ENCODE measurements at places on chromosomes 4 and X.

DNA sequence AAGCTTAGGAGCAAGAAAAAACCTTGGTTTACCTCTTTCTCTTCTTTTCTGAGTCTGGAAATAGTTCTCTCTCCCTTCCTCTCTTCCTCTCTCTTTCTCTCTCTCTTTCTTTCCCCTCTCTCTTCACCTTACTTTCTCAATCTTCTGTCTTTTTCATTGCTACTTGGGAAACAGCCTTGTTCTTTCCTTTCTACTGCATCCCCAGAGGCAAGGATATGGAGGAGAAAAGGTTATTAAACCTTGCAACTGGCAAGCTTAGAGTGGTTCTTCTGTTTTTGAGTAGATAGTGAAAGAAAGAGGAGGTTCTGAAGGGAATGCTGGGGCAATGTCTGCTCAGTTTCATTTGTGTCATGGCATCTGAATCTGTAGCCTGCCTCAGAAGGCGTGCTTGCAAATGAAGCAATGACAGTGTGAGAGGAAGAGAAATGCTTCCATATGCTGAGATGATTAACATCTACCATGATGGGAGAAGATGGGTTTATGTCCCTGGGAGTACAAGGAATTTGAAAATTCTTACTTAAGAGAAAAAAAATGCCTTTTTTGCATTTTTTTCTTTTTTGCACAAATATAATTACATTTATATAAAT lies 190.6 kb downstream of the CEP135 start:
- DNase-seq, result no peak

GRCh38 chr4:101938836-101939235 lies 148.3 kb downstream of the BANK1 start:
- no peak for DNase-seq

DNA sequence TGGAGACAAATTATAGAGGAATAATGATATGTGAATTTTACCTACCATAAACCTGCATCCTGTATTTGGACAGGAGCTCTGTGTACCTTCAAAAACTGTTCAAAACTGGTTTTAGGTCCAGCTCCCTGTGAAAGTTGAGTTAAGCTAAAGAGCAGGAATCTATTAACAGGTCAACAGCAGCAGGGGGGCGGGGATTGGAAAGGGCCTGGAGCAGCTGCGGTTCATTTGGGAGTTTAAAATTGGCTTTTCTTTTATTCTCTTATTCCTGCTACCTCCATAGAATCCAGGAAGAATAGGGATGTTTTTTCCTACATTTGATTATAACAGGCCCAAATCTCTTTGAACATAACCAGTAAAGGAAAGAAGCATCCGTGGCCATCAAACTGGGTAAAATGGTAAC lies 23.8 kb downstream of the SHROOM3 start:
- no peak for DNase-seq

GRCh38 chrX:105564501-105564900 lies 257.8 kb upstream of the NRK start:
- no peak for DNase-seq

DNA sequence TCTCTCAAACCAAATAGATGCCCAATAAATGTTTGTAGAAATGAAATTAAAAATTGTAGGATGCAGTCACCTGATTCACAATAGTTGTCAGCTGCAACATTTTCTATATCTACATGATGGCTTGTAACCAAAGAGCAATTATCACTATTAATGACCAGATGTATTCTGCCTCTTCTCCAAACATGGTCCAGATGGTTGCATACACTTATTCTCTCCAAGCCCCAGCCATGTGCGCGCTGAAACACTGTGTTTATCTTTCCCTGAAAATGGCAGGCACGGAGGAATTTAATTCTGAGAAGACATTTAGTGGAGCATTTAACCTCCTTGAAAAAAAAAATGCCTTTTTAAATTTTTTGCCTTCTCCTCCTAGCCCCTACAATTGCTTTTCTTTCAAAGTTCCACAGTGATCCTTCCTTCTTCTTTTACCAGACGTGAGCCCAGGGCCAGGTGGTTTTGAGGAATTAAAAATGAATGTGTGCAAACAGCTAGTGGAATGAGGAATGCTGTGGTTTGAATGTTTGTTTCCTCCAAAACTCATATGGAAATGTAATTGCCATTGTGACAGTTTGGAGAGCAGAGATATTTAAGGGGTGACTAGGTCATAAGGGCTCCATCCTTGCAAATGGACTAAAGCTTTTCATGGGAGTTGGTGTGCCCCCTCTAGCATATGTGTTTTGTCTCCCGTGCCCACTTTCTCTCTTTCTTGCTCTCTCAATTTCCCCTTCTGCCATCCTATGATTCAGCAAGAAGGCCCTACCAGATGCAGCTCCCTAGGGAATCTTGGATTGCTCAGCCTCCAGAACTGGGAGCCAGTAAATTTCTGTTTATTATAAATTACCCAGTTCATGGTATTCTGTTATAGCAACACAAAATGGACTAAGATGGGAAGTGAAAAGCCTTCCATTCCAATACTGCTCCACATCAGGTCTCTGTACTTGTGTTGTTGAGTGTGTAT lies 136.0 kb downstream of the GABRB1 start:
- no peak for DNase-seq

GRCh38 chr4:56051029-56051709 lies 102.4 kb downstream of the CEP135 start:
- DNase-seq, result no peak

- no peak for DNase-seq
Measured at GRCh38 chr4:189117426-189117825, 823.2 kb upstream of the FRG1 start.

GRCh38 chr4:152690706-152691651 lies 11.2 kb upstream of the TMEM154 start:
- no peak for DNase-seq

GRCh38 chr4:150237110-150237872 lies 159.0 kb downstream of the DCLK2 start:
- no peak for DNase-seq

- DNase-seq, result no peak
Measured at GRCh38 chrX:71636438-71637252, 18.3 kb upstream of the CXCR3 start.

DNA sequence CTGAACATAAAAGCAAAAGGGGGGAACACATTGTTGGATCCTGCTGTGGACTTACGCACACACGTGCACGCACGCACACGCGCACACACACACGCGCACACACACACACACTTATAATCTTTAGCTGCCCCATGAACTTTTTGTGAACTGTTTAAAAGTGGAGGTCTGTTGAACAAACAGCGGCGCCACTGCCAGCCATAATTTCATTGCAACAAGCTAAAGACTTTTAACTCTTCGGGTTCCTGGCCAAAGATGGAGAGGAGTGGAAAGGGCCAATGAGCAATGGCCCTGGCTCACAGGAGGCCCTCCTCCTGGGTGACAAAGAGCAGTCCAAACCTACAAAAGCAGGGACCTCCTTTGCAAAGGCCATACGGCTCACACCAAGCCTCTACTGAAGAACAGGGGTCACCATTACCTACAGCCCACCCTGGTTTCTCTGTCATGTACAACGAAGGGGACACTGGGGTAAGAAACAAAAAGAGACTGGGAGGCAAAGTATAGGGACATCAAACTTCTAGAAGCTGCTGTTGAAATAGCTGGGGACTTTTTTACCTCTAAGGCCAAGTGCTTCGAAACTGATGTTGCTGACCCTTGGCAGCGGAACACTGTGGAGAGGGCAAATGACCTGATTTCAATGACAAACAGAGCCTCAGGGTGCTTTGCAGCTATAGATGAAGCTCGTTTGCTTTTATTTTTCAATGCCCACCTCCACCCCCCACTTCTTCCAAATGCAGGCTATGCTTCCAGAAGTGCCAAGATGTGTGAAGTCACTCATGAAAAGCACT lies 16.7 kb downstream of the BCOR start:
- DNase-seq, result no peak

- no peak for DNase-seq
Measured at GRCh38 chr4:166724369-166724768, 509.9 kb downstream of the SPOCK3 start.

- no peak for DNase-seq
Measured at GRCh38 chr4:121900132-121900983, 30.1 kb upstream of the BBS7 start.

DNA sequence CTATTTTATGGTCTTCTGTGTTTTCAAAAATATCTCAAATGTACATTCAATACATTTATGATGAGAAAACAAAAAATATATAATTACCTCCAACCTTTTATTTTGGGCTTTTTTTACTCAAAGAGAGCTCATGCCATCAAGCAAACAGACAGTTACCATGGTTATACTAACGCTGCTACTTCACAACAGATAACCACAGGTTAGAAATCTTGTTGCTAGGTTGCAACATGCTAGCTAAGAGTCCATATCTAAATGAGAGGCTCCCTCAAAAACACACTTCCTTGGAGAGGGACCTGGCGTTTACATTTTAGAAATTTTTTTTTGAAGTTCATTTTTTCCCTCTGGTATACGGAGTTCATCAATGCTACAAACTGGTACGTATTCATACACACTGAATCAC lies 44.3 kb downstream of the TBC1D9 start:
- no peak for DNase-seq

DNA sequence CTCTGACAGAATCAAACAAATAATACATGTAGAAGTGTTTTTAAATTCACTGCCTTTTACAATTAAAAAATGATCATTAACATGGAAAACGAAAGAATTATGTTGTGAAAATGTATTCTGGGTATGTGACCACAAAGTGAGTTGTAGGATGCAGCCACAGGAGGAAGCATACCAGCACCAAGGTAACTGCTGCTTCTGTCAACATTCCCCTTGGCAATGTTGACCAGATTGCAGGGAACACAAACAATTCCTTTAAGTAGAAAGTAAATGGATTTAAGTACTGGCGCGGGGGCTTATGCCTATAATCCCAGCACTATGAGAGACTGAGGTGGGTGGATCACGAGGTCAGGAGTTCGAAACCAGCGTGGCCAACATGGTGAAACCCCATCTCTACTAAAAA lies 1877.9 kb upstream of the PCDH7 start:
- DNase-seq, result no peak

DNA sequence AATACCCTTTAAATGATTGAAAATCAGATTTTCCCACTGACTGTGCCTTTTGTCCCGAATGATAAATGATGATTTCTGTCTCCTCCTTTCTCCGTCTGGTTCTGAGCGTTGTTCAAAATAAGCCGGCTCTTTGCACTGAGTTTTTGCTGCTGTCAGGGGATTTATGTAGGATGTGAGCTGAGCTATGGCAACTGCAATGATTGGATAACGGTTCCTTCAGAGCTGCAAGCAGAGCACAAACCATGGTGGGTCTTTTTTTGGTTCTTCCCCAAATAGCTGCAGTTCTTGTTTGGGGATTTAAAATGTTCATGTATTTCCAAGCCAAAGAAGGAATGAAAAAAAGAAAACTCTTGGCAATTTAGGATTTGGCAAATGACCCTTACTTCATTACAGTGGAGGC lies 124.5 kb upstream of the CASK start:
- DNase-seq, result no peak

- no peak for DNase-seq
Measured at GRCh38 chrX:13852001-13852695, 35.3 kb upstream of the GPM6B start.

DNA sequence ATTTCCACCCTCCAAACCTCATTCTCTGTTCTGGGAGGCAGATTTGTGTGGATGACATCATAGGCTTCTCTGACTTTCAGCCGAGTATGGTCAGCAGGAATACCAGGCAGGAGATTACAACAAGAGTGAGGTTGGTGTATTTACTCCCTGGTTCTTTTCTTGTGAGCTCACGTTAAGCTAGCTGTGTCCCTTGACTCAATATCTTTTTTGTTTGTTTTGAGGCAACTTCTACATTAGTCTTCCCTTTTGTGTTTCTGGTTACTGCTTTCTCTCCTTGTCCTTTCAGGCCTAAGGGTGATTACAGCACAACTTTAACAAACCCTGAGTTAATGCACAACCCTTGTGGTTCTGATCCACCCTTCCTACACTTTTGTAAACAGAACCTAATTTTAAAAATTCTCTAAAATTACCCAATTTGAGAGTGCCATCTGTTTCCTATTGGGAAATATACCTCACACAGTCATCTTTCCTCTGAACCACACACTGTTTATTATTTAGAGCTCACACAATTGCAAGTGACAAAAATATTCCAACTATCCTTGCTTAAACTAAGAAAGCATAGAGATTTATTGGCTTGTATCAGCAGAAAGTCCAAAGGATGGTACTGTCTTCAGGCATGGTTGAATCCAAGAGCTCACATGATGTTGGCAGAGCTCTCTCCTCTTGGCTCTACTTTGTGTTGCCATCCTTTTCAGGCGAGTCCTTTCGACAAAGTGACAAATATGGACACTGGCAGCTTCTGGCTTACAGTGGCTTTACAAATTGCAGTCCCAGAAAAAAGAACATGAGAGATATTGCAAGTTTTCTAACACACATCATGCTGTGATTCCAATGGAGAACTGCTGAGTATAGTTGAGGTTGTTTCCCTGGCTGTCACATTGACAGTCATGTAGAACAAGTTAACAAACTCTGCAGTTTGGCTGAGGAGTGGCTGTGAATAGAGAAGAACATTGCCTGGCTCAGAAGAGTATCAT lies 150.5 kb upstream of the DDIT4L start:
- DNase-seq, result no peak

GRCh38 chr4:80631861-80632260 lies 296.3 kb downstream of the CFAP299 start:
- no peak for DNase-seq

DNA sequence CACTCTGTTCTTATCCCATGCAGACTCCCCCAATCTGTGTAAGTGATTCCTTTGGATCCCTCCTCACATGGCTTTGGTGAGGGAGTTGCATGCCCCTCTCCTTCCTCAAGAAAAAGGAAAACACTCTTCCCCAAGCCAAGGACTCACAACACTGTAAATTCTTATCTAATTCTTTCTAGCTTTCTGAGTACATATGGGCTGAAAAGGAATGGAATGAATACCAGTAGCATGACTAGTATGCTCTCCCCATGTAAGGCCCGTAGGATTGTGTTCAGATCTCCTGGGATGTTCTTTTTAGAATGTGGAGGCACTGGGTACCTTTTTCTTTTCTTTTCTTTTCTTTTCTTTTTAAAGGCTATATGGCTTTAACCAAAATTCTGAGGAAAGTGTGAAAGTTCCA lies 17.0 kb upstream of the MAGED1 start:
- no peak for DNase-seq

DNA sequence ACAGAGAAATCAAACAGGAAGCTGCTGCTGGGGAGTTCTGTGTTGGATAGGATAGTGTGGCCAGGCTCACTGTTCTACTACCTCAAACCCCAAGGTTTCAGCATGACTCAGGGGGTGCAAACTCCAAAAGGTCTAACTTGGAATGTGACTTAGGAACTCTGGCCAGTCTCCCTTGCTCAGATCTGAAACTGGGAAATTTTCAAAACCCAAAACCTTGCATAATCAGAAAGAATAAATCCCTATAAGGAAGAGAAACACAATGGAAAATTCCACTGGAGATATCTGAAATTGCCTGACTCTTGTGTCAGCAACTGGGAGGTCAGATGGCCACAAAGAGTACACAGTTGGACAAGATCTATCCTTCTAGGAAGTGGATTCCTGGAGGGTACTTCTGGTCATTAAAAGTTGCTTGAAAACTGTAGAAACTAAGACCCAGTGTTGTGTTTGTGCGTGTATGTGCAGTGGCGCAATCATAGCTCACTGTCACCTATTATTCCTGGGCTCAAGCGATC lies 58.0 kb downstream of the PPEF2 start:
- DNase-seq, result no peak

Data from cortex of kidney (tissue), 1 donor.